ENCODE measurements at places on chromosomes 2 and 18.
A peak's percentile ranks its signal among the peaks of the same experiment; 100 is the strongest.

DNA sequence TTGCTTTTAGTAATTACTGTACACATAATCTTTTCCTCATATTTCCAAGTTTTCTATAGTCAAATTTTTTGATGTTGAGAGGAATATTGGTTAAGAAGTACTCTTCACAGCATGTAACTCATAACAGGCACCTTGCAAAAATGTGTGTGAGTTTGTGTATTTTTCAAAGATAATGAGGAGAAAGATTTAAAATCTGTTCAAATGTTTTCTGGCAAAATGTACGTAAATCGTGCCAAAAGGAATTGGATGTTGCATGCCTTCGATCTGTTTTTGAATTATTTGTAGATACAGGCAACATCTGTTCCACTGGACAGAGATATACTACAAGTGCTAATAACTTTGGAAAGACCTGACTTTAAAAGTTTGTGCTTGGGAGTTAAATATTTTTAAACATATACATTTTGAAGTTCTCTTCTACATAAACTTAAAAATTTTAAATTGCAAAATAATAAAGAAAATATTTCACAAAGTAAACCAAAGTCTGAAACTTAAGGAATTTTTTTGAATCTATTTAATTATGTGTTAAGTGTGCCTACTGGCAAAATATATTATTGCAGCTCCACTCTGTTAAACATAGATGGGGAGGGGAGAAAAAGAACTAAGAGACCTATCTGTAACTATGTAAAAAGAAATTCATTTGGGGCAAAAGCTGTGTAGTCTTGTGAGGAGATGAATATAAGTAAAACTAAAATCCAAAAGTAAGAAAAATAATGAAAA lies 133.5 kb upstream of the UBE2E3 start:
- DNase-seq, result peak; percentile 33

DNA sequence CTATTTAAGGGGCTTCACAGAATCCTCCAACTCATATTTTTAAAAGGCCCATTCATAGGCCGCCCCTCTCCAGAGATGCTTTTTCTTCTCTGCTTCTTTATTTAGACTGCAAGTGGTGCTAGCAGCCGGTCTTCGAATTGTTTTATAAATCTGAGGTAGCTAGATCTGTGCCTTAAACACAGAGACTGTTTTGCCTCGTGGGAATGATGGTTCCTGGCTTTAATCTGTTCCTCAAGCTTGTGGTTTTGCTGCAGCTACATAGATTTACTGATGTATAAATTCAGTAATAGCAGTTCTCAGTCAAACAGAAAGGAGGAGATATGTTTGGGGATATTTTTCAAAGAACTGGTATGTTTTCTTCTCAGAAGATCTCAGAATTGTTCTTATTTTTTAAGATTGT lies 45.3 kb downstream of the TNFRSF11A start:
- DNase-seq, result no peak

GRCh38 chr2:56127010-56127409 lies 56.8 kb upstream of the CCDC85A start:
- DNase-seq, result peak; percentile 38

DNA sequence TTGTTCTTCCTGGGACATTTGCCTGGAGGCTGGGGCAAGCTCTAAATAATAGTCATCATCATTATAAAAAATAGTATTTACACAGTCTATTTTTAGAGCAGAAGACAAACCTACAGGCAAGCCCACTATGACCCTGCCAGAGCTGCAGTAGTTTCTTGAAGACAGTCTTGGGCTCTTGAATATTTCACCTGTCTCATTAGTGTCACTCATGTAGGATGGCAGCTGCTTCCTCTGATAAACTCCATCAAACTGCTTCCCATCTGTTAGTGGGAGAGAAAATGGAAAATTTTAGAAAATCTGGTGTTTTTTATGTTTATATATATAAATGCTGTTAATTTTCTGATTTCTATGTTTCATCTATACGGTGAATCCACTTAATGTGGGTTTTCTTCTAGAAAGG lies 8.5 kb upstream of the CYRIA start:
- no peak for DNase-seq

DNA sequence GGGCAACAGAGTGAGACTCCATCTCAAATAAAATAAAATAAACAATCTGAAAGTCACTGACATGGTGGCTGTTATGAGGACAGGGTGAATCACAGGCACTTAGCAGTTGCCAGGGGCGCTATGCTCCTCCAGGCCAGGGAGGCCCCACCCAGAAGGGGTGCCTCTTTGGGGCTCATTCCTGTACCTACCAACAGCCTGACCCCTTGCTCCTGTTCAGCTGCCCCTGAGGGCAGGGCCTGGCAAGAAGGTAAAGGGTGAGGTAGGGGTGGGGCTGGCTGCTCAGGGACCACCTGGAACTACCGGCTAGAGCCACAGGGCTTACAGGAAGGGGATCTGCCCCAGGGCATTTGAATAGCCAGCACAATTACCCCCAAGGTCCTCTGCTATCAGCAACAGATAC lies 60.3 kb downstream of the INPP5D start:
- DNase-seq, result no peak

- no peak for DNase-seq
These were observed 22.3 kb downstream of the ORC4 start for GRCh38 chr2:147998203-147998602.

- DNase-seq, result no peak
These were observed 9.5 kb downstream of the RALB start for GRCh38 chr2:120262150-120262549.

DNA sequence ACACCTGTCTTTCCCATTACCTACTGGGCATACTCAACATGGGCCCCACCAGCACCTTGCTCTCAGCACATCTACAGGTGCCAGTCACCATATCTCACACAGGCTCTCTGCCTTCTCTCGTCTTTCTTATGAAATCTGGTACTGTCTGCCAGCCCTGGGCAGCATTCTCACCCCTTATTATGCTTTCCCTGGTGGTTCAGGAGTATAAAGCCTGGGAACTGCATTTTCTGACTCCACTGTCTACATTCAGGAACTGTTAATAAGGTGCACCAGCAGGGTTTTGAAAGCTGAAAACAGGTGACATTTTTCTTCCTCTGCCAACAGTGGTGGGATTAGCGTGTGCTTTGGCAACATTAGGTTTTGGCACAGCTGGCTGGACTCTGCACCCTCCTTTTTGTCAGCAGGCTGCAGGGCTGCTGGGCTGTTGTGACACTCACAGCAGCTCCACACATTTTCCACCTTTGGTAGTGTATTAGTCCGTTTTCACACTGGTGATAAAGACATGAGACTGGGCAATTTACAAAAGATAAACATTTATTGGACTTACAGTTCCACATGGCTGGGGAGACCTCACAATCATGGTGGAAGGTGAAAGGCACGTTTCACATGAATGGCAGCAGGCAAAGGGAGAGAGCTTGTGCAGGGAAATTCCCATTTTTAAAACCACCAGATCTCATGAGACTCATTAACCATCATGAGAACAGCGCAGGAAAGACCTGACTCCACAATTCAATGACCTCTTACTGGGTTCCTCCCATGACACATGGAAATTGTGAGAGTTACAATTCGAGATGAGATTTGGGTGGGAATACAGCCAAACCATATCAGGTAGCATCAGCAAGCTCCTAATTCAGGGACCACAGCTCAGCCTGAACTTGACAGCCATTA lies 343.1 kb upstream of the LYPD1 start:
- no peak for DNase-seq

DNA sequence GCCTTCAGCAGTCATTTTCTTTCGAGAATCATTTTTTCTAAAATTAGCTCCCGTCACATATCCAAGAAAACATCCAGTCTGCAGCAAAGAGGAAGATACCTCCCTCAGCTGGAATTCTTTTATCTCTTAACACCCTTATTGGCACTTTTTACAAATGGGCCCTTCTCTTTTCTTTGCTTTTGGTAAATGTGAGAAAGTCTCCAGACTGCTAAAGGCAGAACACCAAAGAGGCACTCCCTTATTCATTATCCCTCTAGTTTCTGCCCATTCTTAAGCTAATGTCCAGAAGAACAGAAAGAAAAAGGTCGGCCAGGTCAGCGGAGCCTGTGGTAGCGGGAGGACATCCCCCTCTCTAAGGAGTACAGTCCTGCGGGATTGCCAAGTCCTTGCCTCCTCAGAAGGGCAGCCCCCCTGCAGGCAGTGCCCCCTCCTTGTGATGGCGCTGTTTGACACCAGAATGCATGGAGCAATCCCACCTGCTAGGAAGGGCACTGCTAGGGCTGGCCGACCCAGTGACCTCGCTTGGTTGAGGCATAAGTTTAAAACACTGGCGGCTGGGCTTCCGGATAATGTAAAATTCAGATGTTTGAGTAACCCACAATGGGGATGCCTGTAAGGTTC lies 34.0 kb downstream of the ST6GAL2 start:
- no peak for DNase-seq

GRCh38 chr2:71256421-71256820 lies 29.5 kb upstream of the PAIP2B start:
- no peak for DNase-seq

- DNase-seq, result no peak
These were observed 173.8 kb downstream of the ICOS start for GRCh38 chr2:204110338-204110741.

DNA sequence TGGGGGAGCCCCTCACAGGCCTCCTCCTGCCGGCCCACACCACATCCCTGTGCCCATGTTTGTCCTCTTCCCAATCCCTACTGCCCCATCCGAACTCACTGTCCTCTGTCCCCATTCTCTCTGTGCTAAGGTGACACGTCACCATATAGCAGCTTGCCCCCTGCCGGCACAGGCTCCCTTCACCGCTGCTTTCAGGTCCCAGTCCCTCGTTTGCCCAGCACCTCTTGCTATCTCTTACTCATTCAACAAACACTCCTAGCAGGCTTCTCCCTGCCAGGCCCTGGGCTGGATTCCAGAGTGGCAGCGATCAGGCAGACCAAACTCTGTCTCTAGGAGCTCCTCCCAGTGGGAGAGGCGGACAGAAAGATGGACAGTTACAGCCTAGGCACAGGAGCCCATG lies 74.3 kb downstream of the TFCP2L1 start:
- DNase-seq, result no peak

GRCh38 chr2:202278944-202279343 lies 13.4 kb downstream of the NOP58 start:
- peak; percentile 19 for DNase-seq

DNA sequence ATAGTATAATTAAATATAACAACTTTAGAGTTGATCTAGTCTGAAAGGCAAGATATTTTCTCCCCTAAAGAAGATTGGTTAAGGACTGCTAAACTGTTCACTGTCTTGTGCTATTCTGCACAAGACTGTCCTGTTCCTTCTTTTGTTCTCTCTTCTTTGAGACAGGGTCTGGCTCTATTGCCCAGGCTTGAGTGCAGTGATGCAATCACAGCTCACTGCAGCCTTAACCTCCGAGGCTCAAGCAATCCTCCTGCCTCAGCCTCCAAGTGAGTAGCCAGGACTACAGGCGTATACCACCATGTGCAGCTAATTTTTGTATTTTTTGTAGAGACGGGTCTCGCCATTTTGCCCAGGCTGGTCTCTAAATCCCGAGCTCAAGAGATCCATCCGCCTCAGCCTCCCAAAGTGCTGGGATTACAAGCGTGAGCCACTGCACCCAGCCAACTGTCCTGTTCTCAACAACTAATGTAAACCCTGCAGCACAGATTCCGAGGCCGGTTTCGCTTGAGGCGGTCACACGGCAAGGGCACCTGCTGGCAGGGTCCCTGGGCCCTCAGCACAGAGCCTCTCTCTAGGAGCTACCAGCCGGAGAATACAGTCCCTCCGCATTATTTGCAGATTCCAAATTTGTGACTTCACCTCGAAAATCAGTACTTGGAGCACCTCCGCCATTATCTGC lies 16.4 kb downstream of the PXDN start:
- DNase-seq, result no peak

GRCh38 chr2:64708829-64709228 lies 55.1 kb upstream of the SERTAD2 start:
- no peak for DNase-seq

GRCh38 chr2:65778137-65778536 lies 345.7 kb upstream of the SPRED2 start:
- DNase-seq, result no peak

GRCh38 chr2:191441496-191442214 lies 196.5 kb downstream of the MYO1B start:
- no peak for DNase-seq

DNA sequence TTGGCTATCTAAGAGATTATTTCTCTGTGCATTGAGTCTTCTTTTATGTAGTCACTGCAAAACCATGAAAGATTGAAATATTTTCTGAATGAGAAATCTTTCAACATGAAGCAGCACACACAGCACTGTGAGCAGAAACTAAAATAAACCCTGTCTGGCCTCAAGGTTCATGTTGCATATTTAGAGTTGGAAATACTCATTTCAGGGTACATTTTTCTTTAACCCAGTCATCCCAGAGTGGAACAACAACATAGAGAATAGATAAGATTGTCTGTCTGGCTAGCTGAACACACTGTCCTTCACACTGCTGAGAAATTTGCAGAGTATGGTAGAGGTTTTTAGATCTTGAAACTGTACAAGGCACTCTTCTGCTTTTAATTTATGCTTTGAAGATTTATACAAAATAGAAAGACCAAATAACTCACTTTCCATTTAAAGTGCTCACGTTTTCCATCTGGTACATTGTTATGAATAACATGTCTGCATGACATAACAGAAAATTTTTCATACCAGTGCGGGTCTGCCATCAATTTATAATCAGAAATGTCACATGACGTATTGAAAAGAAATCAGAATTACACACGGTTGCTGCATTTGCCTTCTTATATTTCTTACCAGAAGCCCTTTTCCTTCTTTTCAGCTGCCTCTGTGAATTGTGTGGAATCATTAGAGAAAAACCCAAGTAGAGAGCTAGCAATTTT lies 25.0 kb upstream of the FN1 start:
- DNase-seq, result no peak

- DNase-seq, result no peak
These were observed 473.0 kb downstream of the TMX3 start for GRCh38 chr18:68241881-68242280.

DNA sequence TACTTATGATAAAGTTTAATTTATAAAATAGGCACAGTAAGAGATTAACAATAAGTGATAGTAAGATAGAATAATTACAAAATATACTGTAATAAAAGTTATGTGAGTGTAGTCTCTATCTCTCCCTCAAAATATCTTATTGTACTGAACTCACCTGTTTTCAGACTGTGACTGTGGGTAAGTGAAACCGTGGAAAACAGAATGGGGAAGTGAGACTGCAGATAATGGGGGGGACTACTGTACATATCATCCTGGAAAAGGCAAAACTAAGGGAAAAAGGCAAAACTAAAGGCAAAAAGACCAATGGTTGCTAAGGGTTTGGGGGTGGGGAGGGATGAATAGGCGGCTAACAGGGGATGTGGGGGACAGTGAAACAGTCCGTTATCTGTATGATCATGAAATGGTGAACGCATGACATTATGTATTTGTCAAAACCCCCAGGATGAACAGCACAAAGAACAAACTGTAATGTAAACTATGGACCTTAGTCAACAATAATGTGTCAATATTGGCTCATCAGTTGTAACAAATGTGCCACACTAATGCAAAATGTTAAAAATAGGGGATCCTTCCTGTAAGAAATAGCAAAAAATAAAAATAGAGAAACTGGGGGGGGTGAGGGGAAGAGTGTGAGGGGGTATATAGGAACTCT lies 93.8 kb downstream of the EPB41L3 start:
- DNase-seq, result peak; percentile 50

GRCh38 chr2:107002735-107003134 lies 116.8 kb upstream of the ST6GAL2 start:
- no peak for DNase-seq

GRCh38 chr2:224969633-224970260 lies 72.5 kb downstream of the DOCK10 start:
- no peak for DNase-seq

GRCh38 chr2:179768765-179769164 lies 92.6 kb downstream of the ZNF385B start:
- no peak for DNase-seq

GRCh38 chr2:235661167-235661937 lies 167.5 kb downstream of the AGAP1 start:
- no peak for DNase-seq

Data from NCI-H69 (cell line).